ENCODE measurements at places on chromosomes 6 and 20.

DNA sequence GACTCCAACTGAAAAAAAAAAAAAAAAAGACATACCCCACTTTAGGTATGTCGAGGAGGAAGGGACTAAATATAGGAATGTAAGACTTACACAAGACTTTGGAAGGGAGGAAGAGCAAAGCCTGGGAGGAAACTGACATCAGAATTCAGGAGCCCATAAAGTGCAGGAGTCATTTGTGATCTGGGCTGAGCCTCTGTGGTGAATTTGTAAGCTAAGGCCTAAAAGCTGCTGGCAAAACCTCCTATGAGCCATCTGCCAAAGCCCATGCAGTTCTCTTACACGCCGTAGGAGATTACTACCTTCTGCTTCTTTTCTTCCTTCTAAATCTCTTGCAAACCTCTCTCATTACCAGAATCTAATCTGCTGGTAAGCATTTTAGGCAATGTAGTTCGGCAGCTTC lies 52.0 kb upstream of the THEMIS start:
- no peak for DNase-seq

- DNase-seq: no peak
Observed at GRCh38 chr6:166578536-166579236, 7.8 kb downstream of the RAMACL start.

DNA sequence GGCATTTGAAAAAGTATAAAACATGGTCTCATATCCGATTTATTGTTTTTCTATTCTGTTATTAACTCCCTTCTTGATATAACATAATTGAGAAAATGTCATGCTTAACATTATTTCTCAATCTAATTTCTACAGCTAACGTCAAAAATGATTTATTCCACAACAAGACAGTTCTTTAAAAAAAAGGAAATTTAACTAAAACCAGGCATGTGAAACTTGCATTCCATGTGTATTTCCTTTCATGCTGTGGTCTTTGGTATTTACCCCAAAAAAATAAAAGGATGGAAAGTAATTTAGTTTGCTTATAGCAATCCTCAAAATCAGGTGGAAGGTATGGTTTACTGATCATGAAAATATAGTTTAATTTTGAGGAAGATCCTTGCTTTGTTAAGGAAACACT lies 142.8 kb downstream of the COL21A1 start:
- no peak for DNase-seq

GRCh38 chr6:148866657-148867268 lies 119.9 kb downstream of the UST start:
- no peak for DNase-seq

DNA sequence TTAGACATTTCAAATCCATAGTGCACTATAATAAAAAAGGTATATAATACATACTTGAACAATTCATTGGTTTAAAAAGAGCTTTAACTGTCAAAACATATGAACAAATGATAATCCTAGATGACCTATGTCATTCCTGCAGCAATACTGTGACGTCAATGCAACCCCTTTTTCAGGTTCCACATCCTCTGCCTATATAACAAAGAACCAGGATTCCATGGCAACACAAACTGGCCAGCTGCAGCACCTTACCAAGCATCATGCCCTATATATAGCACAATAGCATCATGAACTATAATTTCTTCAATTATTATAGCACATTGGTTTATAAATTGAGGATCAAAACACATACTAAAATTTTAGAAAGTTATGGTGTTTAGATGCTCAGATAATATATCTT lies 578 bp upstream of the PTCHD4 start:
- DNase-seq: no peak
